ENCODE measurements at places on chromosomes 5 and 9.

DNA sequence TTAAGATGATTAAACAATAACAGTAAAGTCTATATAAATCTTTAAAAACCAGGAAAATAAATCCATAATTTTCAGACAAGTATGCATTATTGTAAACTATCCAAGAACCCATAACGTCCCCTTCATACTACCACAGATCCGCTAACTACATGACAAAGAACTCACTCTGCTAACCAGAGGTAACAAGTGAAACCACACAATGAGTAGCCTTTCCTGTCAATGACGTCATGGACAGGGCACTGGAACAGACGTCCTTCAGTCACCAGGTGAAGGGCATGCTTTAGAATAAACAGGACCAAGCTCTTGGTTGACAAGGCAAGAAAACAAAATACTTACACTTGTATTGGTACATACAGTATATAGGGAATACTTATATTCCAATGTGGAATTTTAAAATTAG lies 45.2 kb downstream of the RNF130 start:
- peaks cover 9% of the 10 kb centered on the region for H3K4me1 ChIP-seq
- no peaks in the 10 kb centered on the region for H3K27me3 ChIP-seq
- H3K27ac ChIP-seq = no peak overlapping the region
- H3K36me3 ChIP-seq = peaks cover 8% of the 10 kb centered on the region
- no peak overlapping the region for H3K4me3 ChIP-seq
- DNase-seq = no peak

GRCh38 chr5:55920784-55921183 lies 69.6 kb downstream of the IL31RA start:
- H3K27me3 ChIP-seq = no peaks in the 10 kb centered on the region
- H3K4me1 ChIP-seq = peaks cover 11% of the 10 kb centered on the region
- no peak overlapping the region for H3K27ac ChIP-seq
- H3K4me3 ChIP-seq = no peak overlapping the region
- H3K36me3 ChIP-seq = no peaks in the 10 kb centered on the region

GRCh38 chr5:98464737-98465330 lies 308.6 kb upstream of the RGMB start:
- H3K4me3 ChIP-seq = no peak overlapping the region
- H3K4me1 ChIP-seq = no peaks in the 10 kb centered on the region
- no peaks in the 10 kb centered on the region for H3K27me3 ChIP-seq
- H3K36me3 ChIP-seq = no peaks in the 10 kb centered on the region
- H3K27ac ChIP-seq = no peak overlapping the region

DNA sequence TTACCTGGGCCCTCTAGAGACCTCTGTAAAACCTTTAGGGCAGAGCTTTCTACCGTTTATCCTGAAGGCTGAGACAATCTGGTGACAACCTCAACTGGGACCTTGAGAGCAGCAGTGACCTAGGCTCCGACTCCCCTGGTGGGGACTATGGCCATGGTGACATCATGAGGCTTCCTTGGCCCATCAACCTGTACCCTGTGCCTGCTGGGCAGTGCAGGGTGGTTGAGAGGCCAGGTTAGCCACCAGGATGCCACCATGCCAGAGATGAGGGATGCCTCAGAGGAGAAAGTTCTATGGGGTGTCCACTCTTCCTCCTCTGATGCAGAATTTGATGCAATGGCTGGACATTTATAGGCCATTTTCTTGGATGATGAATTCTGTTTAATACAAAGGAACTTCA lies 194.8 kb downstream of the PDZD2 start:
- DNase-seq = no peak
- no peaks in the 10 kb centered on the region for H3K36me3 ChIP-seq
- no peaks in the 10 kb centered on the region for H3K27me3 ChIP-seq
- H3K4me3 ChIP-seq = no peak overlapping the region
- H3K27ac ChIP-seq = no peak overlapping the region
